Stimulated activated CD8-positive, alpha-beta memory T cell treated with anti-CD3 and anti-CD28 coated beads, Interleukin-2, amount 100 ng/mL, for 1 hour (primary cell): ENCODE measurements at places on chromosomes 6 and 20.
A peak's percentile ranks its signal among the peaks of the same experiment; 100 is the strongest.

DNA sequence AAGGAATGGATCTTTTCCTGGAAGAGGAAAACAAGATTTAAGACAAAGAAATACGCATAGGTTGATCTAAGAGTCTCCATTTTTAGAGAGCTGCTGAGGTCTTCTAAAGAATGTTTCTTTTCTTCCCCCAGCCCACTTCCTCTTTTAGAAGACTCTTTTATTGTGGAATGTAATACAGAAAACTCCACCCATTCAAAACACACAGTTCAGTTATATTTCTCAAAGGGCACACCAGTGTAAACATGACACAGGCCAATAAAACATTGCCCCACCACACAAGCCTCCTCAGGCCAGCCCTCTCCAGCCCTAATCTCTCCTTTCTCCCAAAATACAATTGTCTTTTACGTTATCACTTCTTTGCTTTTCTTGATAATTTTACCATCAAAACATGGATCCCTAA is 42.8 kb downstream of the SLC35B3 start:
- DNase-seq = no peak

- DNase-seq = peak; percentile 18
These were observed 5.0 kb downstream of the BRD2 start for GRCh38 chr6:32973144-32974015.

DNA sequence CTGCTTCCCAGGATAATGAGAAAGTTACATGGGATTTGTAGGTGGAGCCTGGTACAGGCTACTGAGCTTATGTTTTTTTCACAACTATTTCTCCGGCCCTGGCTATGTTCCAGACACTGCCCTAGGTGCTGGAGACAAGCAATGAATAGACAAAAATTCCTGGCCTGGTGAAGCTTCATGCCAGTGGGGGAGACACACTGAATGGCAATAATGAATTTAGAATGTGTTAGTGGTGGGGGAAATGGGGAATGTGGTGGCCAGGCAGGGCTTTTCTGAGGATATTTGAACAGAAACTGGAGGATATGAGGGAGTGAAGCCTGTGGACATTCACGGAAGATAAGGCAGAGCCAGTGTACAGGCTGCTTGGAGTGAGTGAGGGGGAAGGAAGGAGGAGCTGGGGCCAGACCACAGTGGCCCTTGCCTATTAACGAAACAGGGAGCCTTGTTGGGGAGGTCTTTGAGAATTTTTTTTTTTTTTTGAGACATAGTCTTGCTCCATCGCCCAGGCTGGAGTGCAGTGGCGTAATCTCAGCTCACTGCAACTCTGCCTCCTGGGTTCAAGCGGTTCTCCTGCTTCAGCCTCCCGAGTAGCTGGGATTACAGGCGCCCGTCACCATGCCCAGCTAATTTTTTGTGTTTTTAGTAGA is 6.6 kb downstream of the FOXS1 start:
- no peak for DNase-seq

DNA sequence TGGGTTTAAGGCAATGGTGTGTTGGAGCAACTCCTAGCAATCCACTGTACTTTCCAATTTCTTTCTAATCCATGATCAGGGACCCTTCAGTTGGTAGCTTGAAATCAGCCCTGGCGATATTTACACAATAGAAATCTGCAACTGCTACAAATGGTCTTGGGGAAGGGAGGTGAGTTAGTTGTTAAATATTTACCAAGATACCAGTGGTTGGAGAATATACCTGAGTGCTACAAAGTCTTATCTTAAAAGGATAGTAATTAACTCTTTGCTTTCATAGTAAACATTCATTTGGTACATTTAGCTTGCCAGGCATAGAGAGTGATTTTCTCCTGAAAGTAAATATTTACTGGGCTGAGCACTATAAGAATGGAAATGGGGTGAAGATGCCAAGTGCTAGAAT is 568.2 kb downstream of the BCKDHB start:
- no peak for DNase-seq

DNA sequence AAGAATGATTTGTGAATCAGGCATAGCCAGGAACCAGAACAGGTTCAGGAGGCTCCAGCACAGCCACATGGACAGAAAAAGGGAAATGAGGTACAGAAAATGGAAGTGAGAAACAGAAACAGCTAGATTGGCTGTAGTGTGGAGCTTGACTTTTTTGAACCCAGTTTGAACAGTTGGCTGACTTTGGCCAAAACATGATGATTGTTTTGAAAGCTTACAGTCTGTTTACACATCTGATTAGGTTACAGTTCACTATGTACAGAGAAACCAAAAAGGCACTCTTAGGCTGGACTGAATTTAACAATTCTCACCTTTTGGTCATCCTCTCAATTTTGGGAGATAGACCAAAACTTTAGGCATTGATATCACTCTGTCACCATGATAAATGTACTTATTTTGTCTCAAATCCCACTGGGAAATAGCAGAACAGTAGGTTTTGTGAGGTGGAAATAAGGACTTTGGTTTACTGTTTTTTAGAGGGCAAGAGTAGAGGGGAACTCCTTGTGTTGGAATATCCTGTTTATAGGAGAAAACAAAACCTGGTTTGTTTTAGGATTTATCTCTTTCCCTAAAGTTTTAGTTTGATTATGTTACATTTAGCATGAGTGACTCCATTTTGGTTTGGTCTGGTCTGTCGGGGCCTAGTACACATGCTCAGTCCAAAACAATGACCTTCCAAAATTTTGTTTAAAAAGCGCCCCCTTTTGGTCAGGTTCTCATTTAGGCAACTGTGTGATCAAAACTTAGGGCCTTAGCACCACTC is 123.1 kb downstream of the OLIG3 start:
- DNase-seq = no peak

DNA sequence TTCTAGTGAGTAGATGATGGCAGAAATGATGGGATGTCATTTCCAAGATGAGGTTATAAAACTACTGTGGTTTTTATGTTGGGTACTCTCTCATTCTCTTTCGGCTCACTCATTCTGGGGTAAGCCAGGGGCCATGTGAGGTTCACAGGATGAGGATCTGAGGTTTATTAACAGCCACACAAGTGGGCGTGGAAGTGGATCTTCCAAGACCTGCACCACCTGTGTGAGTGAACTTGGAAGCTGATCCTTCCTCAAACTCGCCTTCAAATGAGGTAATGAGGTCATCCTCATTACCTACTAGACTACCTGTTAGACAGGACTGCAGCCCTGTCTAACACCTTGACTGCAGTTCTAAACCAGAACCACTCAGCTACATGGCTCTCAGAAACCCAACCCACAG is 45.1 kb upstream of the TAGAP start:
- no peak for DNase-seq

- DNase-seq = peak; percentile 1
These were observed 89.8 kb upstream of the PAX1 start for GRCh38 chr20:21615617-21616080.

DNA sequence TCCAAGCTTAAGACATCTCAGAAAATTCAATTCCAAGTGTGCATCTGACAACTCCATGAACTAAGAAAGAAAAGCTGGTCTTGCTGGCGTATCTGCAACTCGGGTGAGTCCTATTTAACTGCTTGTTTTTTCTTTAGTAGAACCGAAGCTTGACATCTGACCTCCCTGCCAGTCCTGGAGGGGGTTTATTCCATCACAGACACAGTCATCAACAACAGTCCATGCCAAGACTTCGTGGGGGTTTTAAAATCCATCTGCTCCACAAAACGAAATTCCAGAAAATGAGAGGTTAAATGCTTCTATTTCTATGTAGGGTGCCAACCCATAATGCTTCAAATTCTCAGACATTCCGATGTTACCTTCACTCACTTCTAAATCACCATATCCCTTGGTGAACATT is 133.9 kb downstream of the IPCEF1 start:
- DNase-seq = no peak

DNA sequence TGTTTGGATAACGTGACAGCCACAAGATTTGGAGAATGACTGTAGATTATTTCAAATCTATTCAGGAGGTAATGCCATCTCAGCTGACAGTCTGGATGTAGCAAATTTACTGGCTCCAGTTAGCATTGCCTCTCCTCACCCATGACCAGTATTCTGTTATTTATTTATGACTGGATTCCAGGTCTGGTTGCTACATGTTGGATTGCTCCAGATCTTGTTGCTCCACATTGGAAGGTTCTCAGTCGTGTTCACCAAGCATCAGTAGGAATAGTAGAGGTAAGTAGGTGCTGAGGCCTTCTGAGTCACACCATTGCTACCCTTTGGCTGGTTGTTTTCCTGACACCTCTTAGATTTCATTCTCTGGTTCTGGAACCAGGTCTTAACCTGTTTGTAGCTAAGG is 69.5 kb upstream of the ELOVL5 start:
- no peak for DNase-seq

DNA sequence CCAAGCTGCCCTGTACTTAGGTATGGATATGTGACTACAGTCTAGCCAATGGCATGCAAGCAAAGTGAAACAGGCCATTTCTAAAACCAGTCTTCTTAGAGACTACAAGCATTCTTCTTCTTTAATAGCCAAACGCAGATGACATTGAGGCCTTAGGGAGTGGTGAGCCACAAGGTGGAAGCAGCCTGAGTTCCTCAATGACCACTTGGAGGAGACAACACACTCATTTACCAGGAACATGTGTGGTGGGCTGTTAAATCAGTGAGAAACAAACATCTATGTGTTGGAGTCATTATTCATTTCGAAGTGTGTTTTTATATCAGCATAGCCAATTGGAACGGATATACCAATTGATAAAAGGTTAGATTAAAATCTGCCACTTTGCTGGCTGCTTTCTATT is 122.0 kb downstream of the GFRAL start:
- no peak for DNase-seq

- no peak for DNase-seq
These were observed 107.1 kb upstream of the LGSN start for GRCh38 chr6:63426844-63427243.

GRCh38 chr20:61975407-61976129 is 90.1 kb downstream of the TAF4 start:
- DNase-seq = no peak

DNA sequence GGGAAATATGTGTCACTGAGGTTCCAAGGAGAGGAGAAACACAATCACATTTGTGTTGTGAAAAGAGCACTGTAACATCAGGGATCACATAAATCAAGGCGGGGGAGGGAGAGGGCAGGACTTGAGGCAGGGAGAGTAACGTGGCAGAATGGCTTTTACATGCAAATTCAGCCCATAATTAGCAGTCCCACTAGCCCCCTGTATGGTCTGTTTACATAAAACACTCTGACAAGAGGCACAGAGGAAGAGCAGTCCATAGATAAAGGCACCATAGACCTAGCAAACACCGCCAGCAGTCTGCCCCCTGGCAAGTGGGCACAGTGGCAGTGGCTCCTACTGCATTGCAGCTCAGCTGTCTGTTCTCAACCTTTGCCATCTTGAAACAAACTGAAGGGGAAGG is 82.7 kb downstream of the LYRM2 start:
- no peak for DNase-seq

- DNase-seq = no peak
These were observed 184.3 kb upstream of the SYNCRIP start for GRCh38 chr6:85826997-85827396.

- DNase-seq = no peak
These were observed 8.4 kb downstream of the SDC4 start for GRCh38 chr20:45339799-45340198.

GRCh38 chr6:111759331-111759835 is 113.9 kb downstream of the FYN start:
- no peak for DNase-seq

GRCh38 chr6:25448965-25449538 is 169.9 kb downstream of the CARMIL1 start:
- no peak for DNase-seq
